ENCODE measurements at places on chromosomes 11 and 22.

GRCh38 chr11:77266766-77267165 is 34.7 kb downstream of the GDPD4 start:
- peak; percentile 49 for DNase-seq

DNA sequence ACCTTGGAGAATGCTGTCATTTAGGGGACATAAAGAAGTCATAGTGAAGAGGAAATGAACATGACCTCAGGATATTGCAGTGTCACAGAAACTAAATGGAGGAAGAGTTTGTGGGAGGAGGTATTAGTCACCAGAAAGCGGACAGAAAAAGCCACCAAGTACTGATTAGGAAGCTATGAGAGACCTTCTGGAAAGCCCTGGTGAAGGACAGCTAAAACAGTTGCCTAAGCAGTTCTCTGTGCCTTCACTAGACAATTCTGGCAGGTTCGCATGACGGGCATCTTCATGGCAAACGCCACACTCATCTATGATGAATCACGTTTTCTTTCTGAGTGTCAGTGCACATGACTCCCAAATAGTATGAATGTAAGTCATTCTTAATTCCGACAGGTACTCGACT is 325.8 kb downstream of the C11orf87 start:
- DNase-seq, result peak; percentile 39

GRCh38 chr11:123494195-123495050 is 64.4 kb downstream of the GRAMD1B start:
- no peak for DNase-seq

DNA sequence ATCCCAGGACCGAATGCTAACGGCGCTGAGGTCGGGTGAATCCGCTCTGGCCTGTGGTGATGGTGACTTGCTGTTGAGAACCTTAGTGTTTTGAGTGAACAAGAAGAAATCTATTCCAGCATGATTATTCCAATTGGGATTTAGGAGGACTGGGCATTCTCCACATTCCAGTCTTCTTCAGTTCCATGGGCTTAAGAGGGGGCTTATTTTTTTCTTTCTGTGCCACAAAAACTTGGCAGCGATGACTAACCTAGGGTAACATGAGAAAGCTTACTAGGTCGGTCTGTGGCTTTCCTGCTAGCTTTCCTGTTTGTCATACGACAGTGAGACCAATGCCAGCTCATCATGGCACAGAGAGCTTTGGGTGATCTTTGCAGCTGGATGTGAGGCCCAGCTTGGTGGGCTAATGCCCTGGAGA is 62.9 kb upstream of the ATXN10 start:
- DNase-seq, result peak; percentile 87

GRCh38 chr11:34358728-34359547 is 1.1 kb upstream of the ABTB2 start:
- DNase-seq, result peak; percentile 80

DNA sequence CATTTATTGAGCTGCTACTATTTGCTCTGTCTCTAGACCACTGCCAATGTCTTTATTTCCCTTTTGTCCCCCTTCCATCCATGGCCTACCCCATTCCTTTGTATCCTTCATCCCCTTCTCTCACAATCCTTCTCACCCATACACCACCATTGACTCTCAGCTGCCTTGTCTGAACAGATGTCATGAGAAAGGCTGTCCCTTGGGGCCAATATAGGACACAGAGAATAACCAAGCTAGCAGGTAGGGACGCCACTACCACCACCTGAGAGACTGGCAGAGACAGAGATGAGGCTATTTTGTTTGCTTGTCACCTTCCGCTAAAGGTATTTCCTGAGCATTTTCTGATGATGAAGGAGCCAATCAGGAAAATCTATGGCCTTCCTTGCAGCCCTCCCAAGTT is 138.9 kb downstream of the CD44 start:
- no peak for DNase-seq

- no peak for DNase-seq
Measured at GRCh38 chr22:42717197-42717928, 3.3 kb downstream of the A4GALT start.

- DNase-seq, result no peak
Measured at GRCh38 chr22:49845666-49846459, 7.8 kb upstream of the ZBED4 start.

GRCh38 chr22:22031183-22031945 is 48.8 kb upstream of the TOP3B start:
- DNase-seq, result no peak

GRCh38 chr11:102591160-102591718 is 33.9 kb downstream of the MMP20 start:
- DNase-seq, result no peak

- DNase-seq, result peak; percentile 35
Measured at GRCh38 chr11:3177931-3178330, 12.8 kb upstream of the OSBPL5 start.

DNA sequence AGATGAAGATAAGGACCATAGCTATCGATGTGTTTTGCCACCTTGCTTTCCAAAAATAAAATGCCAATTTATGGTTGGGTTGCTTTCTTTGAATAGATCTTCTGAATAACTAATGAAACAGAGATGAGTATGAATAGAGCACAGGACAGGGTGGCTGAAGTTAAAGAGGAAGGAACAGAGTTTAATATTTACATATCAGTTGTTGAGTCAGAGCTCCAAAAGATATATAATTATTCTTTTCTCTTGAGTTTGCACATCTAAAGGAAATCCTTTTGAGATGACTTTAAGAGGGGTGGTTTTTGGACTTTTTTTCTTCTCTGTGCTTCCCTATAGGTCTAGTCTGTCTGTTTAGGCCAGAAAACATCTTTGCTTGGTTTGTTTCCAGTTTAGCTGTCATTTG is 115.2 kb downstream of the DDX10 start:
- no peak for DNase-seq

GRCh38 chr22:17007257-17007656 is 765 bp downstream of the GAB4 start:
- DNase-seq, result no peak

GRCh38 chr11:34685864-34686263 is 65.0 kb downstream of the EHF start:
- no peak for DNase-seq

DNA sequence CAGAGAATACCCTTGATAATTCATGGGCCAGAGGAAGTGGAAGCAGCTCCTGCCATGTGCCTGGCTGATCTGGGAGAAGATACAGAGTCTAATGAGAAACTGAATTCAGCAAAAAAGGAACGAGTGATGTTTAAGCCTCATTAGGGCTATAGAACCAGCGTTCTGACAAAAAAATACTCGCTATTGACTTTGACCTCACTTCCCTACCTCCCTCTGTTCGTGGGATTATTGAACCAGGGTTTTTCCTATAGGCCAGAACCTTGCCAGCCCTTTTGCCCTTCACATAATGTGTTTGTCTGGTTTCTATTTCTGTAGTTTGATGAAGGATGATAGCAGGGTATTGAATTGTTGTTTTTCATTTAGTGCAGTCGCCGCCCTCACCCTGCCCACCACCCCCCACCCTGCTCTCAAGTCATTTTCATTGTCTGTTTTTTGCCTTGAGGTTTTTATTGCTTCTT is 7.6 kb upstream of the RBFOX2 start:
- no peak for DNase-seq

- DNase-seq, result no peak
Measured at GRCh38 chr11:97756571-97757335, 1264.0 kb upstream of the CNTN5 start.

DNA sequence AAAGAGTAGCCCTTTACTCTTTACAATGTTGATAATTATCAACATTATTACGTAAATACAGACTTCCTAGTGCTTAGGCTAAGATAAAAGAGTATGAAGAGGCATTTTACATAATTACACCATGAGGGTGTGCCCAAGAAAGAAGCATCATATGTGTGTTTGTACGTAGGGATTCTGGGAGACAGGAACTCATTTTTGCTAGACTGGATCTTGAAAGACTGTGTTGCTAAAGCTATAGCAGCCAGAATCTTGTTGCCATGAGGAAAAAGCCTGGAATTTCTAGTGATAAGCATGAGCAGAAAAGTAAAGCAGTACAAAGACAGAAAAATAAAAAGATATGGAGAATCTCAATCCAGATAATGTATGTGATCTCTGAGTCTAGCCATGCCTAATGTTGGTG is 72.1 kb downstream of the JRKL start:
- no peak for DNase-seq

GRCh38 chr11:72833811-72834493 is 19.7 kb downstream of the ATG16L2 start:
- no peak for DNase-seq

GRCh38 chr11:35335226-35335625 is 84.1 kb downstream of the SLC1A2 start:
- DNase-seq, result no peak

- peak; percentile 49 for DNase-seq
Measured at GRCh38 chr11:12725863-12726682, 51.9 kb downstream of the TEAD1 start.

GRCh38 chr22:22565981-22566380 is 6.9 kb upstream of the PRAME start:
- DNase-seq, result peak; percentile 59

DNA sequence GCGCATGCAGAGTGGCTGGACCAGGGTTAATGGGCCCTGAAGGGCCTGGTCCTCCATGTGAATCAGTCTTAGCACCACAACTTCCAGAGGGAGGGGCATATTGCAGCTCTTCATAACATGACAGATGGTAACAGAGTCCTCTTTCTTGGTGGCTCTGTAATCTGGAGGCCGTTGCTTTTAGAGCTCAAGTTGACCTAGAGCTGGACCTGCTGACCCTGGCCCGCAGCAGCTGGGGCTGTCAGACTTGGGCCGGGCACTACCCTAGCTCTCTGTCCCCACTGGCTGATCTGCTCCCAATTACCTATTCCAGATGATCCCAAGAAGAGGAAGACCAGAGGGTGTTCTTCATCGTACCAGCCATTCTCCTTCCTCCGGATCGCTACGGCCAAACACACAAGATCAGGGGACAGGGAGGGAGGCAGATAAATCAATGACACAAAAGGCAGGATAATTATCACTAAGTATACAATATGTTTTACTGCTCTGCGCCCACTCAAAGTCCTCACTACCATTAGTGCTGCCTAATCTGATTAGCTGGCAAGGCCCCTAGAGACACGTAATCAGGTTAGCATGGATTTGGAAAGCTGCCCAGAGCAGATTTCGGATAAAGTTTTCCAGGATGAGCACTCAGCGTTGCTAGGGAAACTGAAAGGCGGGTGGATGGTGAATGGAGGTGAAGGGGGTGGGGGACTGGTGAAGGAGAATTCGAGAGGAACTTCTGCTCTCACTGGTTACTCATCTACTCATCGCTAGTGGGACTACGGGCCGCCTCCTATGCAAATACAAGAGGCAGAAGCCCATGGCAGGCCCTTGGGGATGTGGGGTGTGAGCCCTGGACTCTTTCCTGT is 64.5 kb upstream of the PHOX2A start:
- DNase-seq, result peak; percentile 93

- DNase-seq, result no peak
Measured at GRCh38 chr11:15114501-15115475, at the start of gene INSC. Gene INSC (plus strand): TSS chr11:15114923. CDS start chr11:15149175, 34,252 bp downstream.

GRCh38 chr22:38246692-38247091 is 26.1 kb downstream of the TMEM184B start:
- no peak for DNase-seq

GRCh38 chr22:37151401-37151800 is 1.7 kb upstream of the IL2RB start:
- DNase-seq, result no peak

GRCh38 chr11:19666951-19667350 is 45.7 kb upstream of the NAV2 start:
- no peak for DNase-seq

DNA sequence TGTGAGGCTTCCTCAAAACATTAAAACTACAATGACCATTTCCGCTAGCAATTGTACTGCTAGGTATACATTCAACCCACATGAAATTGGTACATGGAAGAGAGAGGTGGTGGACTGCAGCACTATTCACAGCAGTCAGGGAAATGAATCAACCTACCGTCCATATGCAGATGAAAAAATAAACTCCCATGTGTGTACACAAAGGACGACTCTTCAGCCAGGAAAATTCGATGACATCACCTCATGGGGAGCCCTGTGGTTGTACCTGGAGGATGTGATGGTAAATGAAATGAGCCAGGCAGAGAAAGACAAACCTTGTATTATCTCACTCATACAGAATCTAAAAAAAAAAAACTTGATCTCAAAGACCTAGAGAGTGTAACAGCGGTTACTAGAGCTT is 23.3 kb downstream of the RFPL3 start:
- no peak for DNase-seq

- no peak for DNase-seq
Measured at GRCh38 chr11:1411301-1411700, 21.6 kb downstream of the BRSK2 start.

DNA sequence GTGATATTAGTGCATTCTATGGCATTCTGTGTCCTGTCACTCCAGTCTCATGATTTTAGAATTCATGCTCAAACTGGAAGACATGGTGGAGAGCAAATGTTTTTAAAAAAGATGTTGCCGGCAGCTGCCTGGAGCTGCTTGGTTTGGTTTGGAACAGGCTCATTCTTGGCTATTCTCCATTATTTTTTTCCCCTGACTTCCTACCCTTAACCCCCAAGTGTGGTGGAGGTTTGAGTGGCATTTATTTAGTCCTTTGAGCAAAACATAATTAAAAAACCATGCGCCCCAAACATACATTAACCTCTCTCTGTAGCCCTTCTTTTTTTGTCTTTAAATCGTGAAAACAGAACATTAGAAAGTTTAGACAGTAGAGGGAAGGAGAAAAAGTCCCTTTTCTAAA is 94.7 kb downstream of the LDLRAD3 start:
- no peak for DNase-seq

DNA sequence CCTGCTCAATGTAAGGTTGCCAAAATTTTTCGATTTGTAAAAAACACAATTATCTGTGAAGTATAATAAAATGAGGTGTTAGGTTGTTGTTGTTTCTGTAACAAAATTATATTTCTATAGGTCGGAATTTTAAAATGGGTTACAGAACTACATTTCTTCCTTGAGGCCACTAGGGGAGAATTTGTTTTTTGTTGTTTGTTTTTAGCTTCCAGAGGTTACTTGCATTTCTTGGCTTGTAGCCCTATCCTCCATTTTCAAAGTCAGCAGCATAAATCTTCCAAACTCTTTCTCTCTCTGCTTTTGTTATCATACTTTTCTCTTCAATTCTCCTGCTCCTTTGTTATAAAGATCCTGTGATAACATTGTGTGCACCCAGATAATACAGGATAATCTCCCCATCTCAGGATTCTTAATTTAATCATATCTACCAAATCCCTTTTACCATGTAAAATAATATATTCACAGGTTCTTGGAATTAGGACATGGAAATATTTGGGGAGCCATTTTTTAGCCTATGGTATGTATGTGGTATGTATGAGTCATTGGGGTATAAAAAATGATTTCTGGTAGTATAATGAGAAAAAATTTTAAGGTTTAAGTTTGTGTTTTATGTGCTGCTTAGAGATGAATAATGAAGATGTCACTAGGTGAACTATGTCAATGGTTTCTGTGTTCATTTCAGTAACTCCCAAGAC is 9.4 kb upstream of the PATL1 start:
- peak; percentile 70 for DNase-seq

All from HCEC 1CT (cell line).